ENCODE measurements at places on chromosomes 5 and 9.

DNA sequence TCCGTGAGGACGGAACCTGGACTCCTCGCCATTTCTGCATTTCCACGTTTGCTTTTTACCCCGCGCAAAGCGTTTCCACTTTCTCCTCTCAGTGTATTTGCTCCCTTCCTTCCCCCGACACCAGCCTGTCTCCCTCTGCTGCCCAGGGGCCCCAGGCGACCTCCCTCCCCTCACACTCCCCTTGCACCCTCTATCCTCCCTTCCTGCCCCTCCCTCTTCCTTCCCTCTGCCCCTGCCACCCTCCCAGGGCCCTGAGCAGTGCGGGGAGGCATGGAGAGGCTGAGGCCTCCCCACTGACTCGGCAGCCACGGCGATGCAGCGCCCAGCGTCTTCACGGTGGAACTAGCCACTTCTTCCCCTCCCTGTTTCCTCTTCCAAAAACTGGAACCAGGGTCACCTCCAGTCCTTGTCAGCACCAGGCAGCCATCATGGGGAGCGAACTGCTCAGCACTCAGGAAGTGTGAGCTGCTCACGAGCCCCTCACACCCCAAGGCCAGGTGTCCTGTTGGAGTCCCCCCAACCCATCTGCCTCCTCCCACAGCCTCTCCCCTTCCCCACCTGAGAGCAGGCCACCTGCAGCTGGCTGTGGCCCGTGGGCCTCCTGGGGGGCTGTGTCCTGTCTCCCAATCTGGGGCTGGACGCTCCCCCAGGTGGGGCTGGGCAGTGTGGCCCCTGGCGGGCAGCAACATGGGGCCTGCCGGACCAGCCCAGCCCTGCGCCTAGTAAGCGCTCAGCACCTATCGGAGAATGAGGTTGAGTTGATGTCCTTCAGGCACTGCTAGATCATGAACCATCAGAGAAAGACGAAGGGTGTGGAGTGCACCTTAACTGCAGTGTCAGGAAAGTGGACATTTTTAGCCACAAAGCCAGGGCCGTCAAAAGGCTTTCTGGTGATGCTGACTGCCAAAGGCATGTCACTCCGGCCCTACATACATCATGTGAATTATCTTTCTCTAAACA, 17.5 kb downstream of the UBE2QL1 start:
- DNase-seq, result no peak

- DNase-seq, result no peak
Measured at GRCh38 chr5:150497274-150497988, 10.5 kb upstream of the NDST1 start.

DNA sequence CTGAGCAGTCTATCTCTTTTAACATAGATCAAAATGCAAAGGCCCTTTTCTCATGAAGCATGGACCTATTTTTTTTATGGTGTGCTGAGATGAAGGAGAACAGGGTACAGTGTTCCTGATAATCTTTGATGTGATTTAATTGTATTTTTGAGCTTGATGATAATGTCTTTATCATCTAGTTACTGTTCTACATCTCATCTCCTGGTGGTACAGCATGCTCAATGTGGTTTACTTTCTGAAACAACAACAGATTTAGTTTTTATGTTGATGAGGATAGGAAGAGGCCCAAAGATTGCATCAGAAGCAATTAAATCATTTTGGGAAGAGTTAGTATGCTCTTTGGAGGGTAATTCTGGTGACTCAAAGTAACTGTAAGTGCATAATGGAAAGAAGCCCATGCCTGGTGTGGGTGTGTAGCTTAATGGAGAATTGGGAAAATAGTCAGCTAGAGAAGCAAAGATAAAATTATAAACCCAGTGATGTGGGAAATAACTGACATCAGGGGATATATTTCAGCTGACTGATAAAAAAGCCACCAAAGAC, 123.0 kb upstream of the KCNN2 start:
- DNase-seq, result peak; percentile 42

- DNase-seq, result no peak
Measured at GRCh38 chr9:119009249-119009648, 360.0 kb downstream of the BRINP1 start.

DNA sequence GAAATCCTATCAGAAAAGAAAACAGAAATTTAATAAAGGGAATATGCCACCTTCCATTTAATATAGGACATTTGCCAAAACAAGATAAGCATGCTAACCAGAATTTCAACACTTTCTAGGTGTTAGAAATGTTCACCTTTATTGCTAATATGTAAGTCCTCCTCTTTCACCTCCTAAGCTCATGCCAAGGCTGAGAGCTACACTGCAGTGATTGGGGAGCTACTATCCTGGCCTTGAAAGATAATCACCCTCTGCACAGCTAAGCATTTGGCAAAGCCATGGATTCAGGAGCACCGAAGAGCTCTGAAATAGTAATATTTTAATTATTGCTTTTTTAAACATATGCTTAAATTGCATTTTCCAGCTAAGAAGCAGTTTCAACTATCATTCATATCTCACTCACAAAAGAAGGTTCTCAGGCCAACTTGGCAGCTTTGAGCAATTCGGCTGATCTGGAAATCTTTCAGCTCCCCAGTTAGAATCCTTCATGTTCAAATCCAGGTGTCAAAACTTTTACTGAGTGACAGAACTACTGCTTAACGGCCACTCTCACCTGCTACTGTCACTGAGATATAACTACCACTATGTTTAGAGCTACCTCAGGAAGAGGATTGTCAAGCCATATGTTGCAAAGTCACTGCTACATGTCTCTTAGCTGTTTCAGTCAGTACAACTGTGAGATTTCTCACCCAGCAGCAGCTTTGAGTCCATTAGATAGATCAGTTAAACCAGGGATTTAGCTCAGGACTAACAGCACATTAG, 302.0 kb downstream of the NFIB start:
- no peak for DNase-seq

- DNase-seq, result no peak
Measured at GRCh38 chr5:173042763-173043107, 13.4 kb upstream of the CREBRF start.

GRCh38 chr5:175638305-175638704, 19.6 kb upstream of the HRH2 start:
- DNase-seq, result no peak

DNA sequence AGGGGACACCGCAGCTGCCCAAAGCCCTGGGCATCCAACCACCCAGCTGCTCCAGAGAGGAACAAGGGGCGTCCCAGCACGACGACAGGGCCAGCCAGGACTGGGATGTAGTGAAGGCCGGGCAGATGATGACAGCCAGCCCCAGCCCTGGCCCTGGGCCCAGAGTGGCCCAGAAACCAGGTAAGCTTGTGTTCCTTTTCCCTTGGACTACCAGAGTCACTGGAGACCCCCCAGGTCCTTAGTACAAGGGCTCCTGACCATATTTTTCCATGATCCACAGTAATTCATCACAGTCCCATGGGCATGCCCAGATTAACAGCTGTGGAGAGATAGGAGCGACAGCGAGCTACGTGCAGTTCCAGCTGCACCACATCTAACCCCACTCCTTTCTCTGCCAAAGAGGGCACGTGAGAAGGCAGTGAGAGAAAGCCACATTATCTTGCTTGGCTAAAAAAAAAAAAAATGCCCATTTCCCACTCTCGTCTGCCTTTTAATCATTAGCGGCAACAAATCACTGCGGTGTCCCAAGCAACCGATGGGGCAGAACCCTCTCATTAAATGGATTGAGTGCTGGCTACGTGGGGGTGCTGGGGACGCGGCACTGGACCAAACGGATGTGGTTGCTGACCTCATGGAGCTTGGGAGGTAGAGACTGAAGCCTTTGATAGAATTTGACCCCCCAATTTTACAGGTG, 21.7 kb upstream of the SYNPO start:
- DNase-seq, result no peak

- no peak for DNase-seq
Measured at GRCh38 chr9:84411683-84412267, 71.2 kb upstream of the SLC28A3 start.

GRCh38 chr5:30997681-30998080, 195.8 kb upstream of the CDH6 start:
- no peak for DNase-seq
